ENCODE measurements at places on chromosomes 6 and 20.

DNA sequence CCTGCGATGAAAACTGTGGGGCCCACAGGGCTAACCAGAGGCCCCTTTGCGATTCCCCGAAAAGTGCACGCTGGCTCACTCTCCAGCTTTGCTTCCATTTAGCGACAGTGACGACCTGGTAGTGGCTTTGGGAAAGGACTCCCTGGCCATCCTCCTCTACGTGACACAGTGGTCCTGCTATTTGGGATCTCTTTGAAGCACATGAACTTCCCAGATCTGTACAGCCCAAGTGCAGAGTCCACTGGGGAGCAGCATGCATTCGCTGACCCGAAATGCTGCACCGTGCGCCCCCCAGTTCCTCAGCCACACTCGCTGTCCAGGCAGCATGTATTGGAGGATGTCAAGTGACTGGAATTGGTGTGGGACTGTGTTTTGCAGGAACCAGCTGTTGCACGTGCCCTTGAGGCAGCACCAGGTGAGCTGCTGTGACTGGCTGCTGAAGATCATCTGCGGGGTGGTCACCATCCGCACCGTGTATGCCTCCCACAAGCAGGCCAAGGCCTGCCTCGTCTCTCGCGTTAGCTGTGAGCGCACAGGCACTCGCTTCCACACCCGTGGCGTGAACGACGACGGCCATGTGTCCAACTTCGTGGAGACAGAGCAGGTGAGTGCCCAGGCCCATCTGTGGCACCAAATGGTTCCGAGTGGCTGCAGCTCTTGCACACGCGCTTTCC lies 51.6 kb downstream of the SYNJ2 start:
- peak overlapping the region; percentile 52 for H3K27ac ChIP-seq
- H3K27me3 ChIP-seq, result no peaks in the 10 kb centered on the region
- H3K36me3 ChIP-seq, result no peaks in the 10 kb centered on the region
- no peak for DNase-seq
- H3K4me3 ChIP-seq, result no peak overlapping the region

- no peak overlapping the region for H3K4me3 ChIP-seq
- H3K4me1 ChIP-seq, result peaks cover 3% of the 10 kb centered on the region
- no peaks in the 10 kb centered on the region for H3K36me3 ChIP-seq
- DNase-seq, result no peak
- H3K27me3 ChIP-seq, result no peaks in the 10 kb centered on the region
Observed at GRCh38 chr6:167793421-167793820, 33.3 kb upstream of the AFDN start.

- H3K4me1 ChIP-seq, result peaks cover 5% of the 10 kb centered on the region
- H3K27me3 ChIP-seq, result no peaks in the 10 kb centered on the region
- H3K4me3 ChIP-seq, result no peak overlapping the region
- no peak overlapping the region for H3K27ac ChIP-seq
Observed at GRCh38 chr20:41551011-41551705, 67.0 kb downstream of the CHD6 start.

- no peaks in the 10 kb centered on the region for H3K27me3 ChIP-seq
- peaks cover 34% of the 10 kb centered on the region for H3K4me1 ChIP-seq
- H3K27ac ChIP-seq, result peak overlapping the region; percentile 42
- H3K36me3 ChIP-seq, result no peaks in the 10 kb centered on the region
- peak; percentile 83 for DNase-seq
Observed at GRCh38 chr6:149897015-149897697, 757 bp downstream of the RAET1E start.
